ENCODE measurements at places on chromosomes 11 and 22. TPM values are rescaled to one million over a fixed set of nuclear protein-coding genes. Genes with fewer than 3 reads are reported as not detected.

CD3E gene
- total RNA-seq, result 632 TPM

KCNJ11 gene
- 0.91 TPM for total RNA-seq

OR8G5 gene
- not detected for total RNA-seq

SLC16A8 gene
- not detected for total RNA-seq

LRRC55 gene
- total RNA-seq, result not detected

LARGE2 gene
- 0.51 TPM for total RNA-seq

THY1 gene
- total RNA-seq, result 0.29 TPM

ART1 gene
- total RNA-seq, result not detected

DNHD1 gene
- total RNA-seq, result 18.5 TPM

NAALAD2 gene
- not detected for total RNA-seq

SGSM1 gene
- 0.12 TPM for total RNA-seq

RAG2 gene
- not detected for total RNA-seq

IL17REL gene
- total RNA-seq, result not detected

MS4A14 gene
- not detected for total RNA-seq

ZBTB16 gene
- 4.8 TPM for total RNA-seq

GSTP1 gene
- 157 TPM for total RNA-seq

MUC5B gene
- total RNA-seq, result not detected

SCUBE2 gene
- total RNA-seq, result not detected

LRRN4CL gene
- 0.14 TPM for total RNA-seq

MLC1 gene
- 0.43 TPM for total RNA-seq

GAL3ST3 gene
- not detected for total RNA-seq

CREB3L1 gene
- total RNA-seq, result not detected

CRYBB1 gene
- total RNA-seq, result not detected

XKR3 gene
- not detected for total RNA-seq

ANGPTL5 gene
- total RNA-seq, result not detected

MB gene
- not detected for total RNA-seq
